Activated CD8-positive, alpha-beta memory T cell treated with anti-CD3 and anti-CD28 coated beads, Interleukin-2, amount 10 ng/mL, durations not matched to agents 7 days and 5 days (primary cell): ENCODE measurements at places on chromosomes 5 and 9.

- no peak for DNase-seq
Measured at GRCh38 chr5:113278976-113279375, 155.8 kb downstream of the TSSK1B start.

DNA sequence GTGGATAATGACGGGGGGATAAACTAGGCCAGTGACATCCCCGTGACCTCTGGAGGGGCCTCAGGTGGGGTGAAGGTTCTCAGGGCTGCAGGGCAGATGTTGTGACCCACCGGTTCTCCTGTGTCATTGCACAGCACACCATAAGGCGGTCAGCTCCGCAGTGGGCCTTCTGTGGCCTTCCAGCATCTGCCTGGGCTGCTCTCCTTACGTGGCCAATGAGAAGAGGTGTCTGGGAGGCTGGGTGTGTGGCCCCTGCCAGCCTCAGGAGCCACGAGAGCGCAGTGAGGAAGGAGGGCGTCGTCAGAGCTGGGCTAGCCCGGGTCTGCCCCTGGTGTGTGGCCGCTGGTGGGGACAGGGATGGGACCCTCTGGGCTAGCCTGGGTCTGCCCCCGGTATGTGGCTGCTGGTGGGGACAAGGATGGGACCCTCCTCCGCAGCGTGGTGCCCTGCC lies 48.7 kb downstream of the COL5A1 start:
- DNase-seq: no peak

- DNase-seq: no peak
Measured at GRCh38 chr5:172941067-172941516, 18.1 kb upstream of the RPL26L1 start.

- peak; percentile 84 for DNase-seq
Measured at GRCh38 chr9:124126648-124127646, 115.4 kb downstream of the LHX2 start.

- DNase-seq: no peak
Measured at GRCh38 chr5:156667616-156668015, 182.5 kb upstream of the PPP1R2B start.

DNA sequence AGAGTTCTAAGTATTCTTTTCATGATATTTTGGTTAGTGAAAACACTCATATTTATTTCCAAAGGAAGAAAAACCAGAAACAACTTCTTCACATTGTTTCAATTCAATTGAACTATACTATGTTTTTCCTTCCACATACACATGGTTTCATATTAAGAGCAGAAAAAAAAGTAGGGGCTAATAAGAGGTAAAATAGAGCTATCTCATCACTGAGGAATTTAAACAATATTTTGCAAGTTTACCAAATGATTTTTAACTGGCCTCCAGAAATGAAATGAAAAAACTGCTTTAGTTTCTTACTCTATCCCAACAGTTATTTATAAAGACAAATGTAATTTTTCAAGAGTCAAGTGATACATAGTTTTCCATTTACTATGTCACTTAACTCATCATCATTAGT lies 233.5 kb downstream of the RFX3 start:
- no peak for DNase-seq

- no peak for DNase-seq
Measured at GRCh38 chr5:113437111-113437510, 2.3 kb upstream of the TSSK1B start.

DNA sequence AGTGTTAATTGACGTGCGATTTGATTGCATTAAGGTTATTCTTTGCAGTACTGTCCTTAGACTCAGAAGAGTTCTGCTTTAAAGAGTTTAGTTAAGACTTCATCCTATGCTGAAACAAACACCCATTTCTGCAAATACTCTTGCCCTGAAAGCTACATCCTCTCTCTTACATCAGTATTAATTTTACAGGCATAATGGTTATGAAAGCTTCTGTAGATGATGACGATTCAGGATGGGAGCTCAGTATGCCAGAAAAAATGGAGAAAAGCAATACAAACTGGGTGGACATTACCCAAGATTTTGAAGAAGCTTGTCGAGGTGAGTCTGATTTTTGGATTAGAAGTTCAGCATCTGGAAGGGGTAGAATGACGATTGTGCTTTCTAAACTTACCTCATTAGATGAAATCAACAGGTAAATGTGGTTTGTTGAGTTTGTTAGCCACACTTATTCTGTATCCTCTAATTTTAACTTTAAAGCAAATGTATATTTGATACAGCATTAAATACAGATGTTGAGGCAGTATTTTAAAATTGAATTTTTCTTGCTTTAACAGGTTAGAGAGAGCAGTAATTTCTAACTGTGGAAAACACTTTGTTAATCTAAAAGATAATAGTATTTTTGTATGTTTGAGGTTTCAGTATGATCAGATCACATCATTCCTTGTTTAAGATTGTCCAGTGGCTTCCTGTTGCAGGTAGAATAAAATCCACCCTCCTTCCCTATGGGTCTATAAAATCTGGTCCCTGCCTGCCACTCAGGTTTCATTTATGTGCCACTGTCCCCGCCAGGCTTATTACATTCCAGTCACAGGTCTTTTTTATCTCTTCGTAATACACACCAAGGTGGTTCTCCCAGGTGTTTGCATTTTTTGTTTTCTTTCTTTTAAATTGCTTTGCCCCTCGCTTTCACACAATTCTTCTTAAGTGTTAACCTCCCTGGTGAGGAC lies 1.3 kb downstream of the NAA35 start:
- no peak for DNase-seq

GRCh38 chr9:12880406-12881015 lies 105.7 kb downstream of the LURAP1L start:
- DNase-seq: no peak

DNA sequence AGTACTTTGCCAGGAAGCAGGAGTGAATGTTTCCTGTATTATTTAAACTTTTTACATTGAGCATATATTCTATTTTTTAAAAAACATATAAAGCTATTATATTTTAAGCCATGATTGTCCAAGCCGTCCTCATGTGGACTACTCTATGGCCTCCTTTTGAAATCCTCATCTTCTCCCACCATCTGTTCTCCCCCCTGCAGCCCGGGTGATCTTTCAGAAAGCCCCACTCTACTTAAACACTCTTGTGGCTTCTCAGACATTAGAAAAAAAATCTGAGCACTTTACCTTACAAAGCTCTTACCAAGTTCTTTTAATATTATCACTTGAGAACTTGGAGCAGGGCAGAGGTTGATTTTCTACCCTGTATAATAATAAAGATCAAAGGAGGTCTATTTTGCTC lies 95.4 kb downstream of the CAVIN4 start:
- DNase-seq: no peak

DNA sequence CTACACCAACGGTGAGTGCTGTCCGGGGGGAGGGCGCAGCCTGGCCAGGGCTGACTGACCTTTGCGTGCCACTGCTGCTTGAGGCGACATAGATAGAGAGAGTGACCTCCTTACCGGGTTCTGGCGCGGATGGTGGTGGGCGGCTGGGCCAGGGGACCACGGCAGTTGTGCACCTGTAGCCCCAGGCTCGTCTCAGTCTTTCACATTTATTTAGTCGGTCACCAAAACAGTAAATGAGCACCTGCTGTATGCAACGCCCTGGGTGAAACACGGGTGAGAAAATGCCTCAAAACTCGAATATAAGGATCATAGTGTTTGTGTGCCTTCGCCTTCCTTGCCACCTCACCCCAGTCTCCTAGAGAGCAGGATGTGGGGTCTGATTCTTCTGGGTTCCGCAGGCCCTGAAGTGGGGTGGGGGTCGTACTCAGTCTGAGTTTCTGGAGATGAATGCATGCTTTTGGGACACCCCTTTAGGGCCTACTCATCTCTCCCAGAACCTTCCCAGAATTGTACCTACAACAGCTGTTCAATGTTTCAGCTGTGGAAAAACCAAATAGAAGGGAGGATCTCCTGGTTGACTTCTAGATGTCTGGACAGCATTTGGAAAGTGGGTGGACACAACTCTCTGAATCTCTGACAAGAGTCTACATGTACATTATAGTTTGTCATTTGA lies 714 bp downstream of the SEC24A start:
- peak; percentile 52 for DNase-seq
